ENCODE measurements at places on chromosomes 1 and 21.

DNA sequence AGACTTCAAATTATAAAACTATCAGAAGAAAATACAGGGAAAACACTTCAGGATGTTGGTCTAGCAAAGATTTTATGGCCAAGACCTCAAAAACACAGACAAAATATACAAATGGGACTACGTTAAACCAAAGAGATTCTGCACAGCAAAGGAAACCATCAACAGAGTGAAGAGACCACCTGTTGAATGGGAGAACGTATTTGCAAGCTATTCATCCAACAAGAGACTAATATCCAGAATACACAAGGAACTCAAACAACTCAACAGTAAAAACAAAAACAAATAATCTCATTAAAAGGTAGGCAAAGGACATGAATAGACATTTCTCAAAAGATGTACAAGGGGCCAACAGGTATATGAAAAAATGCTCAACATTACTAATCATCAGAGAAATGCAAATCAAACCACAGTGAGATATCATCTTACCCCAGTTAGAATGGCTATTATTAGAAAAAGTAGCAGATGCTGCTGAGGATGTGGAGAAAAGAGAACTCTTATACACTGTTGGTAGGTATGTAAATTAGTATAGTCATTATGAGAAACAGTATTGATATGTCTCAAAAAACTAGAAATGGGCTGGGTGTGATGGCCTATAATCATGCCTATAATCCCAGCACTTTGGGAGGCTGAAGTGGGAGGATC is 112.6 kb downstream of the LRIG2 start:
- DNase-seq, result no peak

DNA sequence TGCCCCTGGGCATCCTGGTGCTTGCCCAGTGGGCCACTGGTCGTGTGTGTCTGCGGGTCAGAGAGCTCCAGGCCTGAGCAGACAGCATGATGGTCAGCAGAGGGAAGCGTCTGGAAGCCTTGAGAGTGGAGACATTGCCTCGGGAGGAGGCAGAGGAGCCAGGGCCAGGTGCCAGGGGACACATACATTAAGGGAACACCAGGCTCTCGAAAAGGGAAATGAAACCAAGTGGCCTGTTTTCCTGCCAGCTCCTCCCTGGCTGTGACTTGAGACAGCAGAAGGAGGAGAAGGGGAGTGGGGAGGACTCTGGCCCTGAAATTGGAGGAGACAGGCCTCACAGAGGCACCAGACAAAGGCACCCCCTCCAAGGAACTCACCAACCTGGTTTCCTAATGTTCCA is 62.4 kb upstream of the LRP8 start:
- DNase-seq, result no peak

GRCh38 chr1:116254776-116255175 is 118.3 kb upstream of the ATP1A1 start:
- DNase-seq, result no peak

DNA sequence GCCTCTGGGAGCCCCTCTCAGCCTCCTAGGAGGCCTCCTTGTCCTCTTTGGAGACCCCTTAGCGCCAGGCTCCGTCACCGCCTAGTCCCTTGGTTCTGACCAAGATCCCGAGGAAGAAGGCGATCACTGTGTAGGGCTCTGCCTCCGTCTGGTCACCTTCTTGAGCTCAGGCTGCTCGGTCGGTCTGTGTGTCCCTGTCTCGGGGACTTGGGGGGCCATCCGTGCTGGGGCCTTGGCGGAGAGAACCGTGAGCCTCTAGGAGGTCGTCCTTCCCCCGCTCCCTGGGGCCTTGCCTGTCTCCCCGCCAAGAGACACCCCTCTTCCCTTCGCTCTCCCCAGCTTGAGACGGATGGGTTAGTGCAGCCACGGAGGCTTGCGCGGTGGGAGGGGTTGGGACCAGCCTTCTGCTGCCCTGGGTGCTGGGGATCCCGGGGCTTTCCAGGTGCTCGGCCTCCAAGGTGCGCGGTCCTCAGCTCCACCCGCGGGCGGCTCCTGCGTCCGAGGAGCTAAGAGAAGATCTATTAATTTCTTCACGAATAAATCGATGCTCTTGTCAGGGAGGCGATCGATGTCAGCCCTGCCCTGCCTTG is 701 bp upstream of the INSRR start:
- DNase-seq, result no peak

DNA sequence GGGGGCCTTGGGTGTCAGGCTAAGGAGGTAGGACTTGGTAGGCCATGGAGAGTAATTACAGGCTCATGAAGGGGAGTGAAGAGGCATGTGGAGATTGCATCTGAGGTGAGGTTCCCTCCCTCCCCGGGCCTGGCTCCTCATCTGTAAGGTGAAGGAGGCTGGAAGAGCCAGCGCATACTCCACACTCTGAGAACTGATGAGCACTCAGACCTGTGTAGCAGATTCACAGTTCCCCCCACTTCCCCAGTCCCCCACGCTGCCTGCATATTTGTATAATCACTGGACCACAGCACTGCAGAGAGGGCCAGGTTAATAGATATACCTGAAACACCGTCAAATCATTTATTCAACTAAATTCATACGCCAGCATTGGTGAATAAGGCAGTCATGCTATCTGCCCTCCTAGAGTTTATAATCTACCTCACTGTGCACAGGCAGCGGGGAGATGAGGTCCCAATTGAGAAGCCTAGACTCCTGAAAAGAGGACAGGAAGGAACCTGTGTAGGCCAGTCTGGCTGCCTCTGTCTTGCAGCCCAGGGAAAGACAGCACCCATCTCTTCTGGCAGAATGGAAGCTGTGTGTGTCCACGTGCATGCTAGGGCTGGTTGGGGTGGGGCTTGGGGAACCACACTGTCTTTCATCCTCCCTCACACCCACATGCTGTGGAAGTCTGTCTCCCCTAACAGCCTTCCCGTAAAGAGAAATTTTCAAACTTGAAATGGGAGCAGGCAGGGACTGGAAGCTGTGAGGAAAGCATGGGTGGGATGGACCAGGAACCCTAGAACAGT is 110.6 kb upstream of the ATP1A1 start:
- no peak for DNase-seq

- no peak for DNase-seq
Observed at GRCh38 chr1:224541901-224542630, 74.1 kb upstream of the CNIH3 start.

GRCh38 chr1:172754609-172755008 is 95.7 kb downstream of the FASLG start:
- DNase-seq, result no peak

DNA sequence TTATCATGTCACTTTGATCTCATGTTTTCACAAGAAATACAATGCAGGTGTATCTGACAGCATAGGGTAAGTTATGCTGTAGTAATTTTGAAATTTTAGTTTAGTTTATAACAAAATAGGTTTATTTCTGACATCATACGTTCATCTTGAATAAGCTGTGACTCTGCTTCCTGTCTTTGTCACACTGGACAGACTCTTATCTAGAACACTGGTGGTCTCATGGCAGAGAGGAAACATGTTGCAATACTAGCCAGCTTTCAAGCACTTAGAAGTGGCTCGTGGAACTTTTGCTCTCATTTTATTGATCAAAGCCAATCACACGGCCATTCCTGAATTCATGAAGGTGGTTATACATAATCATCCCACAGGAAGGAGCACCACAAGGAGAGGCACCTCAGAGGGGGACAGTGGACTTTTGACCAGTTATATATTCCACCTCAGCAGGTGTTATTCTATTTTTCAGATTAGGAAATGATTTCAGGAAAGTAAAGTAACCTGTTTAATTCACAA is 46.5 kb downstream of the CYP2J2 start:
- DNase-seq, result no peak

GRCh38 chr1:30303387-30303786 is 420.0 kb downstream of the MATN1 start:
- no peak for DNase-seq

DNA sequence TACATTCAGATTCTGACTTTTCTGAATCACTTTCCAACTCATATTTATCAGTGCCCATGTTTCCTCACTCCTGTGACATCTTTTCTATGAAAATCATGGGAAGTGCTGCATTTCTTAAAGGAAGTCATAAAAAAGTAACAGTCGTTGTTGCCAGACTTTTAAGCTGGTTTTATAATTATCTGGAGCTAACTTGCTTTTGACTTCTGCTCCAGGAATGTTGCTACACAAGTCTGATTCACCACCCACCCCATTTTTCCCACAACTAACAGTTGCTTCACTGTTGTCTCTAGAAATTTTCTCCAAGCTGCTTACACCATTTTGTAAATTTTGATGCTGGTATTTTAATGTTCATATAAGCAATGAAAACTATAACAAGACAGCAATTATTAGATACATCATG is 12.2 kb downstream of the FCRLB start:
- no peak for DNase-seq

DNA sequence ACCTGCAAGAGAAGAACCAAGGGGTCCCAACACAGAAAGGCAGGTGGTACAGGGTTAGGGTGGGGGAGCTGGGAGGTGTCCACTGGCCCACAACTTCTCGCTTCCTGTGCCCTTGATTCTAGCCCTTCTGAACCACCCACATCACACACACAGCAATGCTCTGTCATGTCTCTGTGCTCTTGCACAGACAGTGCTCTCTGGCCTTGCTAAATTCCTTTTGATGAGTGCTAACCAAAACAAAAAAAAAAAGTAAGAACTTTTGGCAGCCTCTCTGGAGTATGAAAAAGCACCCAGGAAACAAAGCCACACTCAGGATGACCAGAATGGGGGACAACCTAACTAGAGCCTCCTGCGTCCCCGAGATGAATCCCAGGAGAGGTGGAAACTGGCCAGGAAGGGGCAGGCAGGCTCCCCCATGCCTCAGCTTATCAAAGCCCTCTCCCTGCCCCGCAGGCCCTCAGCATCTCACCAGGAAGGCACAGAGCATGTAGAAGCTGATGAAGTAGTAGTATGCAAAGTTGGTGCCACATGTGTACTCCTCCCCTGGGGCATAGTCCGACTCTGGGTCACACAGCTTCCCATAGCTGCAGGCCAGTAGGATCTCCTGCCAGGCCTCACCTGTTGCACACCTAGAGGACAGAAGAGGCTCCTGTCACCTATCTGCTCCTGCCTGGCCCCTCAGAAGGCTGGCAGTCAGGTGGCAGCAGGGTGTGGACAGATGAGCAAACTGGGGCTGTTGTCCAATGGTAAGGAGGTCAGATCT is 27.2 kb upstream of the KIF21B start:
- DNase-seq, result no peak

DNA sequence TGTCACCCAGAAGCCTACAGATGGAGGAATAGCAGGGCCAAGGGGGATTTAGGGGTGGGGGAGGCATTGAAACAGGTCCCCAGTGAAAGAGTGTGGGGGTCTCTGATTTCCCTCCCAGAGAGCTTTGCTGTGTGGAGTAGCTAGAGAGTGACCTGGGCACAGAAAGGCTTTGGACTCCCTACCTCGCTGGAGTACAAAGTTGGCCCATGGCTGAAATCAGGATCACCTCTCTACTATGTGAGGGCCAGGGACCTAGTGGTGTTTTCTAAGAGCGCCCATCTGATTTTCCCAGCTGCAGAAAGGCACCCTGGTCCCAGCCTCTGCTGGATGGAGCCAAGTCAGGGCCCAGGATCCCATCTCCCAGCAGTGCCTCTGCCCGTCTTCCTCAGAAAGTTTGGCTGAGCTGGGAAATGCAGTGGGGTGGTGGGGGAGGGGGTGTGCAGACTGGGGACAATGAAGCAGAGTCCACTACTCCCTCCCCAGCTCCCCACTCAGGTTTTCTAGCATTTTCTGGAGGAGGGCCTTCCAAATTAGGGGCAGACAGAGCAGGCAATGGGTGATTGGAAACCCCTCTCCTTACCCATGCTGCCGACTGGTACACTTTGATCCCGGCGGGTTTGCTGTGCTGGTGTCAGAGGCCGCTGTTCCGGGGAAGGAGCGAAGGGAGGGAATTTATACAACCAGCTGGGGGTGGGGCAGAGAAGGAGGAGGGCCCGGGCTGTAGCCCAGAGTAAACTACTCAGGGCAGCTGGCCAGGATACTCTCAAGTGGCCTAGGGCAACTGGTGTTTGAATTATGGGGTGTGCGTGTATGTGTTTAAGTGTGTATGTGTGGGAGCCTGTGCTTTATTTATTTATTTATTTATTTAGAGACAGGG is at the start of gene SELENBP1:
Gene SELENBP1, minus strand, starts transcription at position 648 of the 877 bp plus-strand sequence. Its CDS starts 64 bp downstream, at position 584.
- peak; percentile 83 for DNase-seq

DNA sequence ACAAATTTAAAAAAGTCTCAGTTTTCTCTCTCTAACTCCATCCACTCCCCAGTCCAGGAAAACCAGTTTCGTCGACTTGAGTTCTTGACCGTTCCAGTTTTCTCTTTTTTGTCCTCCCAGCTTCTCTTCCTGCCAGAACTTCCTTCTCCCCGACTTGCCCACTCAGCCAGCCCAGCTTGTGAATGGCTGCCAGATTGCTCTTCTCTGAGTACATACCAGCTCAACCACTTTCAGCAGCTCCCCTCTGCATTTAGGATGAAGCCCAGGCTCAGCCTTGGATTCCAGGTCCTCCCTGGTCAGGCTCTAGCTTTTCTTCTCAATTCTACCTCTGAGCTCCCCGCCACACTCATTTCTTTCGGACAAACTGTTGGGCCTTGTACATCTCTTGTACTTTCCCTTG is 1.4 kb downstream of the DIO1 start:
- DNase-seq, result no peak

DNA sequence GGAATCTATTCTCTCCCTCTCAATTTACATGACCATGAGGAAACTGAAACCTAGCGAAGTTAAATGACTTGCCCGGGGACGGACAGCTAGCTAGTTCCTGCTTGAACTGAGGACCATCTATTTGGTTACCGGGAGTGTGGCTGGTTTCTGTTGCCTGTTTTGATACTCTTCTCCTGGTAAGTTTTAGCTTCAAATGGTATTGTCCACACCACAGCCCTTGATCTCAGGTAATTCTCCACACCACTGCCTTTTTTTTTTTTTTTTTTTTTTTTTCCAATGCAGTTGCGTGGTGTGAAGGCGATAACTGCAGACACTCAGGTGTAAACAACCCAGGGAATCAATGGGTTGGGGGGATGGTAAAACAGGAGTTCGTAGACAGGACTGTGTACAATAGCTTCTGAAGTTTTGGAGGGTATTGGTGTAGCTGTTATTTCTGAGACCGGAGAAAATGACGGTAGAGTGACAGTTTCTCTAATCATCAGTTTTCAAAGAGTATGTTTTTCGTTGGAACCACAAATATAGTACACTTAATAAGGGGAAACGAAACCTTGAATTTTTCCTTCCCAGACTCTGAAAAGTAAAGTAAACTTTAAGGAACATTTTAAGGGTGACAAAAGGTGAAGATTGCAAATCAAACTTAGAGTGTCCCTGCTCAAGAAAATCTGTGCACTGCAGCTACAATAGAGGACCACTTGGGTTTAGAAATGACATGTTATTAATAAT is 125.3 kb upstream of the CACYBP start:
- no peak for DNase-seq

DNA sequence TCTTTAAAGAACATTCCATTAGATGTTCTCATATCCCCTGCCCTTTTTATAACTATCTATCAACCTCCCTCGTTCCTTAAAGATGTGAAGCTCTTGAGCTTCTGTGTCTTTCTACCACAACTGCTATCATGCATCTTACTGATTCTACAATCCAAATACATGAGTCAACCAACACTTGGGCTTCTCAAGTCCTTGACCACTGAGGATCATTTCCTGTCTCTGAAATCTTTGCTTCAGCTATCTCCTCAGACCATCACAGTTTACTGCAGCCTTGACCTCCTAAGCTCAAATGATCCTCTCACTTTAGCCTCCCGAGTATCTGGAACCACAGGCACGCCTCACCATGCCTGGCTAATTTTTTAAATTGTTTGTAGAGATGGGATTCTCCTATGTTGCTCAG is 75.2 kb downstream of the FMO4 start:
- DNase-seq, result no peak

GRCh38 chr1:25123551-25123950 is 108.8 kb downstream of the SYF2 start:
- no peak for DNase-seq
